Cardiac muscle cell (in vitro differentiated cells and primary cell): ENCODE measurements at places on chromosomes 6 and 20.

DNA sequence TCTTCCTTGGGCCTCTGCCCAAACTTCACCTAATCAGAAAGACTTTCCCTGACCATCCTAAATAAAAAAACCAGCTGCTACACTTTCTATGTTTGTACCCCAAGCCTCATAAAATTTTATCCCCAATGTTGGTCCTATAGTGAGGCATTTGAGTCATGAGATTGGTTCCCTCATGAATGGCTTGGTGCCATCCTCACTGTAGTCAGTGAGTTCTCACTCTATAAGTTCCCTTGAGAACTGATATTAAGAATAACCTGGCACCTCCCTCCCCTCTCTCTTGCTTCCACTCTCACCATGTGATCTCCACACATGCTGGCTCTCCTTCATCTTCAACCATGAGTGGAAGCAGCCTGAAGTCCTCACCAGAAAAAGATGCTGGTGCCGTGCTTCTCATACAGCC is 316.9 kb upstream of the PRDM1 start:
- no peak for DNase-seq

- DNase-seq = no peak
Observed at GRCh38 chr6:28124971-28125353, 553 bp downstream of the ZSCAN16 start.

- peak; percentile 50 for DNase-seq
Observed at GRCh38 chr6:11616200-11616611, 78.7 kb downstream of the TMEM170B start.

GRCh38 chr20:10877342-10877741 is 203.5 kb upstream of the JAG1 start:
- DNase-seq = no peak
